Adrenal gland (tissue), 19 donors: ENCODE measurements at places on chromosomes 4 and X.

DNA sequence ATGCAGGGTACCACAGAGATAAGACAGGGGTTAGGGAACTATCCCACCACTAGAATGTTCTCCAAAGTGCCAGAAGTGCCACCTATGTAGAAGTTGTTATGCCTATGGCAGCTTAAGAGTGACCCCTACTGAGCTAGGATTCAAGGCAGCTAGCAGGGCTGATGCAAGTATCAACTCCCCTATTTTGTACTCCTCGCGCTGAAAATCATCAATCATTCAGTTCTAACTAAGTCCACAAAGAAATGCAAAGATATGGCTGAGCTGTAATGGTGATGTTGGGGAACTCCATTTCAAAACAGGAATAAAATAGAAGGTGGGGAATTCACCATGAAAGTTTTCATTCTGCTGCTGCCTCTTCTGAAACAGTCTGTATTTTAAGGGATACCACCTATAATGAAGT, 13.8 kb downstream of the ACSL4 start:
- DNase-seq: no peak

DNA sequence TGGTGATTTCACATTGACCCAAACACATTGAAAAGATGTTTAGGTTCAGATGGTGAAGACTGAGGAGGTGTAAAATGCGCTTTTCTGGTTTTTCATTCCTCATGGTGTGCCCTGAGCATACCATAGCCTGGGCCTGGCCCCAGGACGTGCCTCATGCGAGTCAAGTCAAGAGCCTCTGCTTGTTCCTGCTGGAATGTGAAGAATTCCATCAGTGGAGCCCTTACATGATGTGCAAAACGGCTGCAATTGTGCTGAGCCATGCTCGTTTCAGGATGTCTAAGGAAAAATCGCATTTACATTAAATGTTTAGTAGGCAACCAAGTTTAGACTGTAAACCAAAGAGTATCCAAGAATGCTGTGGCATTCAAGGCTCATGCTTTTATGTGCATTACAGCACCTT, 34.9 kb downstream of the GYG2 start:
- DNase-seq: no peak

GRCh38 chrX:105471597-105471996, 251.1 kb upstream of the TEX13A start:
- no peak for DNase-seq

DNA sequence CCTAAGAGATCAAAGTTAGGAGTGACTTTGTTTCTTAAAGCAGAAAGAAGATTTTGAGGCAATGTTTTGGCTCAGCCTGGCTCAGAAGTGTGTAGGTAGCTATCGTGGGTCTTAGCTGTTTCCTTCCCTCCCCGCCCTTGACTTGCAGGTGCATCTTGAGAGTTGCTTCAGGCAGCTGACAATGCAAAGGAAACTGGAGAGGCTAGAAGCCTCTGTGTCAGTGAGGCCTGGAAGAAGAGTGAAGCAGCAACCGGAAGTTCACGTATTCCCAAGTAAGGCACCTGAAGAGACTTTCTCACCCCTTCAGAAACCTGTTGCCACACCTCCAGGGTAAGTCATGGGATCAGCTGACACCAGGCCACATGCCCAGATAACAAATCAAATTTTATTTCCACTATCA, 10.6 kb upstream of the XKRX start:
- DNase-seq: no peak

- no peak for DNase-seq
Measured at GRCh38 chr4:163563592-163563991, 69.1 kb downstream of the TMA16 start.

- no peak for DNase-seq
Measured at GRCh38 chr4:133565379-133565778, 416.3 kb downstream of the PCDH10 start.
